ENCODE measurements at places on chromosomes 1 and 21.
A peak's percentile ranks its signal among the peaks of the same experiment; 100 is the strongest.

- no peak for DNase-seq
These were observed 328.7 kb downstream of the PTPRC start for GRCh38 chr1:198967566-198967965.

DNA sequence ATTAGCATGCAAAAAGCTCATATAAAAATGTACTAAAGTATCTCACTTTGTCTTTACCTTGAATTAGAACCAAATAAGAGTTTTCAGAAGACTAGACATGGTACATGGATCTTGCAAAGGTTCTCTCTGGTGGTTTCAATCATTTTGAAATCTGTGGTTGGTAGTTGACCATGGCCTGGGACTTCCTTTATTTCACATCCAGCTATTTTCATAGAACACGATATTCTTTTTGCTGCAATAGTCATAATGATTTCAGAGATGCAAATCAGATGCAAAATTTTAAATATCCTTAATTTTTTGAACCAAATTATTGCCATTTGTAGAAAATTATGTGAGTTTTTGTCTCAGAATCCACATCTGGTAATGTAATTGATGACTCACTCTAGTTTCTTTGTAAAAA, 375.1 kb upstream of the ZP4 start:
- DNase-seq = no peak

- no peak for DNase-seq
These were observed 61.1 kb upstream of the RAB4A start for GRCh38 chr1:229209816-229210215.

DNA sequence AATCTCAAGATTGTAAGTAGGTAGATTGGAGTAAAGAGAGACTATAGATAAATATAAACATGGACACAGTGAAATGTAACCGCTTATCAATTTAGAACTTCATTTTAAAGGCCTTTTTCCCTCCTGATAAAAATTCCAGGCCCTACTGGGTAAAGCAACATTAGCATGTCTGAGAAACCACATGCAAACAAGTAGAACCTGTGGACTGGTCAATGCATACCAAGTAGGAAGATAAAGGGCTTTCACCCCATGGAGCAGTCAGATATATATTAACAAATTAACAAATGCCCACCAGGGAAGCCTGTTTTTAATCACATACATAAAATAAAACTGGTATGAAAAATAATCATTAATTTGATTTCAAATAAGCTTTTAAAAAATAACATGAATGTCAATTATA, 8.1 kb downstream of the DPH5 start:
- no peak for DNase-seq

GRCh38 chr1:248695451-248696132, 7.0 kb downstream of the OR14I1 start:
- DNase-seq = no peak

- no peak for DNase-seq
These were observed 35.5 kb upstream of the SLC19A2 start for GRCh38 chr1:169521226-169521625.

DNA sequence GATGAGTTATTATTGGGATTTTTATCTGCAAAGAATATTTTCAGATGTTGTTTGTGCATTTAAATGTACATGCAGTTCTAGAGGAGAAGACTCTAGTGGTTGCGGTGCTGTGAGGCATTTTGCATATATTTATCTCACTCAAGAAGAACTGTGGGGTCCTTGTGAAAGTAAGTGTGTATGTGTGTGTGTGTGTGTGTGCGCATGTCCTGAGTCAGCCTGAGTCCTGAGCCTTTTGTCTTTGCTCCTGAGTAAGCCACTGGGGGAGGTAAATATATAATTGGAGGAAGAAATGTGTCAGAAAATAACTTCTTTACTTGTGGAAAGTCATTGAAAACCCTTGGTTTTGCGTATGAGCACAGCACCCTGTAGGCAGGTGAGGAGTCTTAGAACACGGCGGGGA, 55.6 kb upstream of the CD34 start:
- no peak for DNase-seq

DNA sequence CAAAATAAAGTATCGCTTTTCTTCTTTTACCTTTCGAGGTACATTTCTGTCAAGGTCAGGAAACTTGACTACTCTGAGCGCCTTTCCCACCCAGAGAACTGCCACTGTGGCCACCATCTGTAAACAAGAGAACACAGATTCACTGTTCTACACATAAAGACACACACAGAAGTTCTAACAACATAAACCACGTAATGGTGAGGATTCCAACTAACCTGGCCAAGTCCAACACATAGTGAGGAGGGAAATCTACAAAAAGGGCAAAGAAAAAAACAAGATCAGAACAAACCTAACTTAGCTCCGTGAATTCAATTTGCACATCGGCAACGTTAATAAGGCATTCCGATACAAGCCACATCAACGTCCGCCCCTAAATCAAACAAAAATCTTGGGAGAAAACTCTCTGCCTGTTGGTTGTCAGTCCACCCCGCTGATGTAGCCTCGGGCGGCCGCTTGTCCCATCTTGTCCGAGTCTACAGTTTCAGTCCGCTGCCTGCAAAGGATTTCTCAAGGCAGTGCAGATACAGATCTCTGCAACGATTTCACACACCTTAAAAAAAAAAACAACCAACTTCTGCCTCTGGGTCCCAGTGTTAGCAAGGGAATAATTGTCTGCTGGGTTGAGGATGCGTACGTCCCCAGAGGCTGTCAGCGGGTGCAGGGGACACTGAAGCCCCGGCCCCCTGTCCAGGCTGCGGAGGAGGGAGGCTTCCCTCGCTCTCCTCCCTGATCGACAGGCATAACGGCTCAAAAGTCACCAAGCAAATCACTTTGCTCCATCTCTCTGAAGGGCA, 1.0 kb downstream of the SLC35D1 start:
- peak; percentile 33 for DNase-seq

Data from midbrain (tissue), 1 donor.